ENCODE measurements at places on chromosomes 16 and 17.

GRCh38 chr16:2950773-2951172 lies 13.3 kb upstream of the KREMEN2 start:
- no peak for DNase-seq

DNA sequence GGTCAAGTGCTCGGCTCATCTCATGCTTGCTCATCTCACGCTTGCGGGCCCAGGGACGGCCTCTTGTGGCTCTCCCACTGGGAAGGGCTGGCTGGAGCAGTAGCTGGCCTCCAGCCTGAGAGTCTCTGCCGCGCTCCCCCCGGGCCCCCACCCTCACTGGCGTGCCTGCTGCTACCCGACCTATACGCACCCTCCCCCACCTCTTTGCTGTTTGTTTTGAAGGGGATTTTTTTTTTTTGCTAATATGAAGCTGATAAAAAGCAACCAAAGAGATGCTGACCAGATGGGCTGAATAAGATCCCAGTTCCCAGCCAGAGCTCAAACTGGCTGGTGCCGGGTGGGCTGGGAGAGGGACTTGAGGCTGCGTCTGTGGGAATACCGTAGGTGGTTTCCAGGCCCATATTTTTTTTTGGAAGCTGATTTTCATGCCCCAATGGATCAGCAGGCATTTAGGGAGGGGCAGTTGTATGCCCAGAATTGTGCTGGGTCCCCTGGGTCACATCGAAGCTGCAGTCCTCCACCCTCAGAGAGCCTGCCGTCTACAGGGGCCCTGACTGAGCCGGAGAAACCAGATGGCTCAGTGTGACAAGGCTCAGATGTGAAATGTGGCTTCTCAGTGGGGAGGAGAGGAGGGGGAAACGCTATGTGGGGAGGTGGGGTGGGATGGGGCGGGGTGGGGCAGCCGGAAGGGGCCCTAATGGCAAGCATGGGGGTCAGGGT lies 115.0 kb downstream of the RAP1GAP2 start:
- DNase-seq = no peak

GRCh38 chr17:622356-622755 lies 92.3 kb downstream of the VPS53 start:
- no peak for DNase-seq

DNA sequence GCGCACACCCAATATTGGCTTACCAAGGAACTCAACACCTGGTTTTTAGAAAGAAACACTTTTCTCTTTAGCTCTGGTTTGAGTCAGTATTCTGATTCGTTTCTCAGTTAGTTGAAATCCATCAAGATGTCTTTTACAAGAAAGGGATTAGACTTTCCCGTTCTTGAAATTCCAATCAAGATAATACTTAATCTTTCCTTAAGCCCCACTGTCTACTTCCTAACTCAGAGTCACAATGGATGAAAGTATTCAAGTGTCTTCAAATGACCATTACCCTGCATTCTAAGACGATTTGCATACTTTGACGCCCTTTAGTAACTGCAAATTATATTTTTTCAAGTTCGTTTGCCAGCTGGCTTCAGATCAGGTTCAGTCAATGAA lies 189.8 kb downstream of the USP22 start:
- DNase-seq = no peak

GRCh38 chr16:19848756-19849155 lies 35.9 kb downstream of the GPRC5B start:
- no peak for DNase-seq

GRCh38 chr16:87635541-87636049 lies 33.3 kb downstream of the JPH3 start:
- peak; percentile 58 for DNase-seq

GRCh38 chr17:48681609-48682008 lies 40.7 kb downstream of the PRAC1 start:
- DNase-seq = no peak

DNA sequence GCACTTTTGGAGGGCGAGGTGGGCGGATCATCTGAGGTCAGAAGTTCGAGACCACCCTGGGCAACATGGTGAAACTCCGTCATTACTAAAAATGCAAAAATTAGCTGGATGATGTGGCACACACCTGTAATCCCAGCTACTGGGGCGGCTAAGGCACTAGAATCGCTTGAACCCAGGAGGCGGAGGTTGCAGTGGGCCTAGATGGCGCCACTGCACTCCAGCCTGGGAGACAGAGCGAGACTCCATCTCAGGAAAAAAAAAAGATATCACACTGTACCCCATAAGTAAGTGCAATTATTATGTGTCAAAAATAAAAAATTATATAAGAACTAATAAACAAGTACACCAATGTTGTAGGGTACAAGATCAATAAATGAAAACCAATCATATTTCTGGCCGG lies 200.0 kb downstream of the CDRT15L2 start:
- no peak for DNase-seq

- no peak for DNase-seq
These were observed 27.6 kb upstream of the CCL1 start for GRCh38 chr17:34390649-34391048.

DNA sequence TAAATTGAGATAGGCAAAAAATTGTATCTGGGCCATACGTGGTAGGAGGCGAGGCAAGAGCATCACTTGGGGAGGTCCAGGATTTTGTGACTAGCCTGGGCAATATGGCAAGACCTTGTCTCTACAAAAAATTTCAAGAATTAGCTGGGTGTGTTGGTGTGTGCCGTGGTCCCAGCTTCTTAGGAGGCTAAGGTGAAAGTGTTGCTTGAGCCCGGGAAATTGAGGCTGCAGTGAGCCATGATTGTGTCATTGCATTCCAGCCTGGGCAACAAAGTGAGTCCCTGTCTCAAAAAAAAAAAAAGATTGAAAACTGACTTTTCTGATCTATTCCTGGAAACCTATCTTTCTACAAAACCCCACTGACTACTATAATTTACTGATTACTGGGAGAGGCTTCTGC lies 26.7 kb downstream of the CDK12 start:
- no peak for DNase-seq

- DNase-seq = no peak
These were observed 341.6 kb downstream of the SOX9 start for GRCh38 chr17:72462407-72462806.

GRCh38 chr17:3647769-3648555 lies 11.4 kb downstream of the CTNS start:
- DNase-seq = no peak

DNA sequence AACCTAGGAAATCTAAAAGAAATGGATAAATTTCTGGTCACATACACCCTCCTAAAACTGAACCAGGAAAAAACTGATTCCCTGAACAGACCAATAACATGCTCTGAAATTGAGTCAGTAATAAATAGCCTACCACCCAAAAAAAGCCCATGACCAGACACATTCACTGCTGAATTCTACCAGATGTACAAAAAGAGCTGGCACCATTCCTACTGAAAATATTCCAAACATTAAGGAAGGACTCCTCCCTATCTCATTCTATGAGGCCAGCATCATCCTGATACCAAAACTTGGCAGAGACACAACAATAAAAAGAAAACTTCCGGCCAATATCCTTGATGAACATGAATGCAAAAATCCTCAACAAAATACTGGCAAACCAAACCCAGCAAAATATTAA lies 52.9 kb downstream of the TTC19 start:
- DNase-seq = no peak

DNA sequence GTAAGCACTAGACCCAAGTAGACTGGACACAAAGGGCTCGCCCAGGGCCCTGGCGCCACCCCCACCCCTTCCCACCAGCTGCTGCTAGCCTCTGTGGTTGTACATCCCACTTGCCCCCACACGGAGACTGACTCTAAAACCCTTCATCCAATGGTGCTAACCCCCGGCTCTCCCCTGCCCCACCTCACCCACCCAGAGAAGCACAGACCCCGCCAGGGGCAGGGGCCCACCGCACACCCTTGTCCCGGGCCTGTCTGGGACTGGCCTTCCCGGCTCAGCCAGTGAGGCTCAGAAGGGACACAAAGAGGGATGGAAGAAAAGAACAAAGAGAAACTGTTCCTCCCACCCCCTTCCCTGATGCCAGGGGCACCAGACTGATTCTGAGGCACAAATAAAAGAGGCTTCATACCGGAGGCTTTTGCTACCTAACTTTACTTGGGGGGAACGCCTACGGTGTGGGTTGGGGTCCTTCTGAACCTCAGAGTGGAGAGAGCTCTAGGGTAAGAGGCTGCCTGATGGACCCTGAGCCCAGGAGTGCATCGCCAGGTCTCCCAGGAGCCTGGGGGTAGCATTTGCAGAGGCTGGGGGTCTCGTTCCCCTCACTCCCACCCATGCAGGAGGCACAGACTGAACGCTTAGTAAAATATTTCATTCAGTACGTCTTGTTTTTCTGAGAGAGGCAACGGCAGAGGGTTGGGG lies 8.2 kb downstream of the CORO6 start:
- DNase-seq = no peak

GRCh38 chr16:89749637-89750036 lies 28.3 kb downstream of the ZNF276 start:
- no peak for DNase-seq

GRCh38 chr17:8798176-8798845 lies 854 bp downstream of the MFSD6L start:
- DNase-seq = no peak

DNA sequence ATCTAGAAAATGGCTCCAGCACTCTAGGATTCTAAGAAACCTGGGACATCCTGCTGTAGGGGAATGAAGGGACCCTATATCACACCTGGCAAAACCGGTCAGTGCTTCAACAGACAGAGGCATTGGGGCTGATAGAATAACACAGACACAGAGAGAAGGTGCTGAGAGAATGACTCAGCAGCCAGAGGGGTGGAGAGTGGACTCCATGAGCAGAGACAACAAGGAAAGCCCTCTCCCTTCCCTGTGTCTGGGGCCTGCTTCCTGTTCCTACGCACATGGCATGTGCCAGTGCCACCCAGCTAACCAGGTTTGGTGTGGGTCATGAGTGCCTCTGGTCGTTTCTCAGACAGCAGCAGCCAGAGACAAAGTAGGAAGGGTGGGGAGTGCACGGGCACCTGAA lies 140.3 kb downstream of the CCT6B start:
- DNase-seq = no peak

DNA sequence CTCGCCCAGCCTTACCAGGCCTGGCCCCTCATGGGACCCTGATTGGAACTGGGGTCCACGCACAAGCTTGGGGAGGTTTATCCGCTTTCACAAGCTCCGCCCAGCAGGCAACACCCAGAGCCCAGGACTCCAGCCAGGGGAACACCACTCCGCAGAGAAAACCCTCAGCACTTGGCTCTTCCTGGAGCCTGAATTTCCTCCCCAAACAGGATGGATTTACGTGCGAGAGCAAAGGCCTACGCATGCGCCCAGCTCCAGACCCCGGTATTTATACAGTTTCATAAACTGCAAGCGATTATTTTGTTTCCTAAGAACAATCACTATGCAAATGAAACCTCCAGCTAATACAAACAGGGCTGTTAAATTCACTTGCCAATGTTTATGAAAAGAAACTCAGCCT lies 22.8 kb downstream of the ZNF423 start:
- no peak for DNase-seq

All from stimulated activated CD4-positive, alpha-beta T cell treated with anti-CD3 and anti-CD28 coated beads, TNF-alpha, amount 100 ng/mL, for 1 hour (primary cell).